Neural crest cell (in vitro differentiated cells): ENCODE measurements at places on chromosomes 16 and 17.
A peak's percentile ranks its signal among the peaks of the same experiment; 100 is the strongest.

GRCh38 chr16:86231996-86232350 is 278.4 kb upstream of the FOXF1 start:
- H3K27me3 ChIP-seq, result peaks cover 27% of the 10 kb centered on the region
- H3K36me3 ChIP-seq, result peaks cover 3% of the 10 kb centered on the region
- no peak overlapping the region for H3K4me3 ChIP-seq
- no peak for DNase-seq
- H3K4me1 ChIP-seq, result no peaks in the 10 kb centered on the region

DNA sequence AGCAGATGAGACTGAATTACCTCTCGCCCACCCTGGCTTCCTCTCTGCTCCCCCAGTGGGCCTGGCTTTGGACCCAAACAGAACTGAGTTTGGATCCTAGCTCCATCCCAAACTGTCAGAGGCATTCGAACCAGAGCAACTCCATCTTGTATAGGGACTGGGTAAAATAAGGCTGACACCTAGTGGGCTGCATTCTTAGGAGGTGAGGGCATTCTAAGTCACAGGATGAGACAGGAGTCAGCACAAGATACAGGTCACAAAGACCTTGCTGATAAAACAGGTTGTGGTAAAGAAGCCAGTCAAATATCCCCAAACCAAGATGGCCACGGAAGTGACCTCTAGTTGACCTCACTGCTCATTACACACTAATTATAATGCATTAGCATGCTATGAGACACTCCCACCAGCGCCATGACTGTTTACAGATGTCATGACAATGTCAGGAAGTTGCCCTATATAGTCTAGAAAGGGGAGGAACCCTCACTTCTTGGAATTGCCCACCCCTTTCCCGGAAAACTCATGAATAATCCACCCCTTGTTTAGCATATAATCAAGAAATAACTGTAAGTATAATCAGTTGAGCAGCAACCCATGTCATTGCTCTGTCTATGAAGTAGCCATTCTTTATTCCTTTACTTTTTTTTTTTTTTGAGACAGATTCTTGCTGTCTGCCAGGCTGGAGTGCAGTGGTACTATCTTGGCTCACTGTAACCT is 44.4 kb downstream of the LYRM1 start:
- no peaks in the 10 kb centered on the region for H3K36me3 ChIP-seq
- no peak for DNase-seq
- no peaks in the 10 kb centered on the region for H3K4me1 ChIP-seq
- H3K4me3 ChIP-seq, result no peak overlapping the region
- no peaks in the 10 kb centered on the region for H3K27me3 ChIP-seq
- no peak overlapping the region for H3K27ac ChIP-seq

GRCh38 chr17:5000237-5000639 is 2.5 kb downstream of the KIF1C start:
- peaks cover 23% of the 10 kb centered on the region for H3K36me3 ChIP-seq
- no peak for DNase-seq
- peak overlapping the region; percentile 88 for H3K4me3 ChIP-seq

GRCh38 chr17:42072323-42073187 is 22.2 kb upstream of the C17orf113 start:
- H3K27ac ChIP-seq, result no peak overlapping the region
- no peak overlapping the region for H3K4me3 ChIP-seq
- no peaks in the 10 kb centered on the region for H3K36me3 ChIP-seq
- DNase-seq, result peak; percentile 24
- H3K27me3 ChIP-seq, result peaks cover 52% of the 10 kb centered on the region

GRCh38 chr17:64772845-64773299 is 110.8 kb upstream of the SMURF2 start:
- peaks cover 38% of the 10 kb centered on the region for H3K27me3 ChIP-seq
- H3K27ac ChIP-seq, result peak overlapping the region; percentile 71
- H3K4me1 ChIP-seq, result peaks cover 10% of the 10 kb centered on the region
- H3K4me3 ChIP-seq, result no peak overlapping the region

DNA sequence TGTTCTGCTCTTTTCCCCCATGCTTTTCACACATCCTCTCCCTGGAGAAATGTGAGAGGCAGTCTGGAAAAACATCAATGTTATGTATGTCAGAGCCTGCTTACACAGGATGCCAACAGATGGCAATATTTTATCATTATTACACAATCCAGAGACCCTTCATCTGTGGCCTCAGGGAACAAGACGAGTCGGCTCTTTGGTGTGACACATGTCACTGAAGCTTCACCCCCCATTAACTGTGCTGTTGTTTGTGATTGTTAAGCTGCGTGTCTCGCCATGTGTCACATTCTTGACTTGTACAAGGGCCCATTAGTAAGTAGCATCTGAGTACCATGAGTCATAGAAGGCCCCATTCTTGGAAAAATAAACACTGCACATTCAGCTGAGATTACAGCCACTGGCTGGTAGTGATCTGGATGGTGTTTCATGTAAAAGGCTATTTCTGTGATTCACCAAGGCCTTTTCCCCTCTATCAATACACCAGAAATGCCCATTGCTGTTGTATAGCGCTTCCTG is 682.1 kb upstream of the SOX9 start:
- no peak overlapping the region for H3K27ac ChIP-seq
- no peaks in the 10 kb centered on the region for H3K27me3 ChIP-seq
